CD4-positive, alpha-beta T cell treated with Interferon gamma for 1 hour (primary cell): ENCODE measurements at places on chromosomes 13 and 19.

DNA sequence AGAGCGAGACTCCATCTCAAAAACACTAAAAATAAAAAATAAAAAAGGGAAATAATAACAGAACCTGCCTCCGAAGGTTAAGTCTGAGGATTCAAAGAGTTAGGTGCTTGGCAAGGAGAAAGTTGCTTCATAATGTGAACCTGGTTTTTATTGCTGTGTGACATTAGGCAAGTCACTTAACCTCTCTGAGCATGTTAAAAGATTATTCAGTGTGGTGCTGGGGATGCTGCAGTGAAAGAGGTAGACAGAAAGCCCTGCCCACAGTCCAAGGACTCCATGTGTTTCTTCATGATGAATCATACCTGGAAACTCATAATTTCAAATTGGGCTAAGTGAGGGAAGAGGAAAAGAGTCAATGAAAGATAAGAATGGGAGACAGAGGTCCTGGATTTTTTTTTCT lies 2.4 kb downstream of the IL27RA start:
- no peak for DNase-seq

- no peak for DNase-seq
Observed at GRCh38 chr13:79423801-79424642, 18.0 kb upstream of the RBM26 start.

- DNase-seq: no peak
Observed at GRCh38 chr13:45554604-45555109, 60.9 kb downstream of the ERICH6B start.

- DNase-seq: no peak
Observed at GRCh38 chr13:105997581-105998550, 537.6 kb downstream of the EFNB2 start.

GRCh38 chr13:48559638-48560320 lies 26.9 kb upstream of the RCBTB2 start:
- DNase-seq: no peak

DNA sequence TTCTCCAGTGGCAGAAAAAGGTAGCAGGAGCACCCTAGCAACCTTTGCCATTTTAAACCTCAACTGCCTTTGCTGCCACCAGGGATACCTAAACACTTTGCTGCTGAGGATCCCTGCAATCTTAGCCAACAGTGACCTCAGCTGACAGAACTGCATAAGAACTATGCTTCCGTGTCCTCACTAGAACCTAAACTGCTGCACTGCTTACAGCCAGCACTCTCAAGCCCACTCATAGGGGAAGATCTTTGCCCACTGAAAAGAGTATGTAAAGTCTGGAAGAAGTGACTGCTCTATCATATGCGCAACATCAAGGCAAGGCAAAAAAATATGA lies 270.0 kb upstream of the PCDH20 start:
- DNase-seq: no peak

DNA sequence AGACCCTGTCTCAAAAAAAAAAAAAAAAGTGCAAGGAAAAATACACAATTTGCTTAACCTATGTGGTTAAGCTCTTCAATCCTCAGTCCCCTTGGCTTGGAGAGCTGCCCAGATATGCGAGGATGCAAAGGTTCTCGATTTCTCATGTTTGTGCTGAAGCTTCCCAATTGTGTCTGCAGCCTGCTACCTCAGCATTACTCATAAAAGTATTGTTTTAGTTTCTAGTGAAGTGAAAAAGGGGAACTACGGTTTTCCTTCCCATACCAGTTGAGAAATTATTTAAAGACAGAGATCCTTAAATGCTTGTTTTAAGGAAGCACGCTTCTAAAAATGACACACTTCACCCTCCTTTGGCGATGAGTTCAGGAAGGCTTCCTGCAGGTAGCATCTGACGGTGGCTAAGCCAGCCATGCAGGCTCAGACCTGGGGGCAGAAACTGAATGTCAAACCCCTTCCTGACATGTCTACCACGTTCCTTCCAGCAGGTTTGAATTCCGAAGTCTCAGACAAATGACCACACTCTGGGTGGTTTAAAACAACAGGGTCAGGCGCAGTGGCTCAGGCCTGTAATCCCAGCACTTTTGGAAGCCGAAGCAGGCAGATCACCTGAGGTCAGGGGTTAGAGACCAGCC lies 47.9 kb downstream of the RUBCNL start:
- DNase-seq: peak; percentile 45

DNA sequence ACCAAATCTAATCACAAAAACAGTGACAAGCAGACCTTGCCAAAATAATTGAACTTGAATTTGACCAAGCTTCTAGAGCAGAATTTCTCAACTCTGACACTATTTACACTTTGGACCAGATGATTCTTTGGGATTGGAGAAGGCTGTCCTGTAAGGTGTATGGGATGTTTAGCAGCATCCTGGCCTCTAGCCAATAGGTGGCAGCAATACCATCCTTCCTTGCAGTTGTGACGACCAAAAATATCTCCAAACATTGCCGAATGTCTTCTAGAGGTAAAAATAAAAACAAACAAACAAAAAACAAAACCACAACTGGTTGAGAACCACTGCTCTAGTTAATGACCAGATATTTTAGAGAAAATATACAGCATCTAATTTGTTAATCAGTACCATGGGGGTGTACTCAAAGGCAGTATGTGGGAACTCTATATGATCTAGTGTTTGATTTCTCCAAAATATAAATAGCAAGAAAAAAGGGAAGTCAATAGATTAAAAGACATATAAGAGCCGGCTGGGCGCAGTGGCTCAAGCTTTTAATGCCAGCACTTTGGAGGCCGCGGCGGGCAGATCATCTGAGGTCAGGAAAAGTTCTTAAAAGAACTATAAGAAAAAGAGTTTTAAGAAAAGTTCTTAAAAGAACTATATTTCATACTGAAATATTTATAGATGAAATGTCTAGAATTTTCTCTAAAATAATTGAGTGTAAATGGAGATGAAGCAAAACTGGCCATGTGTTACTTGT lies 60.9 kb upstream of the ZNF527 start:
- DNase-seq: peak; percentile 14

- DNase-seq: peak; percentile 65
Observed at GRCh38 chr19:34676697-34677385, at the start of gene SCGB2B2. SCGB2B2 (minus strand) TSS chr19:34677159; CDS start chr19:34594563, 82,596 bp downstream.

DNA sequence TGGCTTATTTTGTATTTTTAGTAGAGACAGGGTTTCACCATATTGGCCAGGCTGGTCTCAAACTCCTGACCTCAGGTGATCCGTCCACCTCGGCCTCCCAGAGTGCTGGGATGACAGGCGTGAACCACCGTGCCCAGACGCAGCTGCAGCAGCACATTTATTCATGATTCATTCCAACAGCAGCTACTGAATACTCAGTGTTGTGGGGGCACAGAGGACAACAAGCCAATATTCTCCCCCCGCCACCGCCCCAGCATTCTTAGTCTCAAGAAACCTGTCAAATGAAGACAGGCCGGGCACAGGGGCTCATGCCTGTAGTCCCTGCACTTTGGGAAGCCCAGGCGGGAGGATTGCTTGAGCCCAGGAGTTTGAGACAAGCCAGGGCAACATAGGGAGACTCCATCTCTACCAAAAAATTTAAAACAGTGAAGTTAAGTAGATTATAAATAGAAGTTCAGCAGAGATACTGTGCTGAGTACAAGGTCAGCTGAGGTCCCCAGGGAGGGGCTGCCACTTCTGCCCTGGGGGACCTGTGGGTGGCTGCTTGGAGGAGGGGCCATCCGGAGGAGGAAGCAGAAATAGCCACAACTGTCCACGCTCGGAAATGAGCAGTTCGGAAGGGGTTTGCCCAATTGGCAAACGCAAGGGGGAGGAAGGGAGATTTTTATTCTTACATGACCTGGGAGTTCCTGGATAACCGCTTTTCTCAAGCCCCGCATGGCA lies 4.3 kb downstream of the DOT1L start:
- DNase-seq: peak; percentile 85

- peak; percentile 83 for DNase-seq
Observed at GRCh38 chr19:41144403-41144802, 30.2 kb downstream of the CYP2F1 start.

DNA sequence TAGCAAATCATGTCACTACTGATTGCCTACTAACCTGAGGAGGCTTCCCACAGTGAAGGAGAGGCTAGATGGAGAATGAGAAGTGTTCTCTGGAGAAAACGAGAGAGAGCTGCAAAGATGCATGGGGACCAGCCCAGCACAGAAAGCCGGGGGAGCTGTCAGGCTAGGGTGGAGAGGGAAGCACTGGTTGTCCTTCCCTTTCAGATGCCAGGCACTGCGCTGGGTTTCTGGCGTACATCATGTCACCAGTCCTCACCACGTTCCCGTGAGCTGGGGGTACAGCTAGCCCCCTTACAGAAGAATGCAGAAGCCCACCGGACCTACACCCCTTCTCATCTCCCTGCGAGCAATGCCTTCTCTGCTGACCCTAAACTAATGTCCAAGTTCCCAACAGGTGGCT lies 86.0 kb downstream of the STK24 start:
- DNase-seq: no peak

- no peak for DNase-seq
Observed at GRCh38 chr13:25276748-25277147, 10.5 kb downstream of the MTMR6 start.

- DNase-seq: no peak
Observed at GRCh38 chr19:54928299-54928698, 19.0 kb downstream of the NLRP7 start.

- DNase-seq: no peak
Observed at GRCh38 chr13:100517728-100518127, 70.9 kb downstream of the GGACT start.

- DNase-seq: no peak
Observed at GRCh38 chr19:1481893-1482360, 2.9 kb upstream of the C19orf25 start.

- no peak for DNase-seq
Observed at GRCh38 chr13:106464076-106464475, 71.4 kb downstream of the EFNB2 start.

DNA sequence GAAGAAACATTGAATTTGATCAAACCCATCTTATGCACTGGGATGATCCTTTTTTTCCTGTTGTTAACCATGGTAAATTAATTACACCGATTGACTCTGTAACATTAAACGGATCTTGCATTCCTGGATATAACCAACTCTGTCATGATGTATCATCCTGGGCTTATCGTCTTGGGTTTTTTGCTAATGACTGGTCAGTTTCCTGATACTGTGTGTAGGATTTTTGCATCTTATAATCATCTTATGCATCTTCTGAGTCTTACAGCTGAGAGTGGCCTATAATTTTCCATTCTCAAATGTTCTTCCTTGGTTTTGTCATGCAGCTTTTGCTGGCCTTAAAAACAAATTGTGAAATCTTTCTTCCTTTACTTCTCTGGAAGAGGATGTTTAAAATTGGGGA lies 12.8 kb downstream of the DCUN1D2 start:
- DNase-seq: no peak

DNA sequence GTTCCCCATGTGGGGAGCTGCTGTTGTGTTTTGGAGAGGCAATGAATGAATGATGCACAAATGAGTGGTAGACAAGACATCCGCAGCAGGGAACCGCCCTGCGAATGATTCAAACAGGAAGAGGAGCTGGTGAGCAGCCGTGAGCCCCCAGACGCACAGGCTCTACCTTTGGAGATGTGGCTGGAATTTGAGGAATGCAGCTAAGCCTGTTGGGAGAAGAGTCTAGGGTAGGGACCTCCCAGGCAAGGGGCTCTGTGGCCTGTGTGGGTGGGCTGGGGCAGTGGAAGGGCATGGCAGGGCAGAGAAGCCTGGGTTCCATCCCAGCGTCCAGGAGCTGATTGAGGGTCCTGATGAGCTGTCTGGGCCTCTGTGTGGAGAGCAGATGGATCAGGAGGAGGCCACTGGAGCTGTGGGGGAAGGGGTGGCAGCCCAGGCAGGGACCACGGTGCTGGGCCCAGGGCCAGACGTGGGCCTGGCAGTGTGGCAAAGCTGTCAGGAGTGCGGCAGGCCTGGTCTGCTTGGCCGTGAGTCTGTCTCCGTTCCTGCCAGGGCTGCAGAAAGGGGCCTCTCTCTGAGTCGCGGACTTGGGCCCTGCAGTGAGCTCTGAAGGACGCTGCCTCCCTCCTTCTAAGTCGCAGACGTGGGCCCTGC lies 41.8 kb upstream of the DCUN1D2 start:
- DNase-seq: no peak

DNA sequence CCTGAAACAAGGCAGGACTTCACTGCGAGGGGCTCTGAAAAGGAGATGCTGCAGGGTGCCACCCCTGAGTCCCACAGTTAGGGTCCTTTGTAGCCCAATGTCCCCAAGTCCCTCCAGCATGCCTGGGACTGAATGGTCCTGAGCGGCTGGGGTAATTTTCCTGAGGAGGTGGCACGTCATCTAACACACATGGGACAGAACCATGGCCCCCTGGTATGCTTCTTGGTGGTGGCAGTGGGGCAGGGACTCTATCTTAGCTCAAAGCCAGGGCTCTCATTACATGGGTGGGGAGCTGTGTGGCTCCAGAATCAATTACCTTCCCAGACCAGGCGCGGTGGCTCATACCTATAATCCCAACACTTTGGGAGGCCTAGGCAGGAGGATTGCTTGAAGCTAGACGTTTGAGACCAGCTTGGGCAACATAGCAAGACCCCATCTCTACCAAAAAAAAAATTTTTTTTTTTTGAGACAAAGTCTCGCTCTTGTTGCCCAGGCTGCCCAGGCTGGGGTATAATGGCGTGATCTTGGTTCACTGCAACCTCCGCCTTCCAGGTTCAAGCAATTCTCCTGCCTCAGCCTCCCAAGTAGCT lies 7.9 kb upstream of the SLC7A9 start:
- no peak for DNase-seq

DNA sequence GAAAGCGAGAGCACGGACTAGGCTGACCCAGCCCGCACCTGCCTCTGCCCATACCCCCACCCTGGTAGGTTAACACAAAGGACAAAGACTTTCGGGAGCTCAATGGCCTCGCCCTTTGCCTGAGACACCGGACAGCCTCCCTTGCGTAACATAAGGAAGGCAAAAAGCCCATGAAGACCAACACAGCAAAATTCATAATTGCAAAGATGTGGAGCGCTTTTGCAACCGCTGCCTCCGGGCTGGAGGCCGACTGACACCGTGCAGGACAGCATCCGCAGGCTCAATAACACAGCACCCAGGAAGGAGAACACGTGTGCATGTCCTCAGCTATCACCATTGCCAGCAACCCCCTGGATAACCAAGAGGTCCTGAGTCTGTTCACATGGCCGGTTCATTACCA lies 15.4 kb downstream of the LILRA1 start:
- DNase-seq: no peak

DNA sequence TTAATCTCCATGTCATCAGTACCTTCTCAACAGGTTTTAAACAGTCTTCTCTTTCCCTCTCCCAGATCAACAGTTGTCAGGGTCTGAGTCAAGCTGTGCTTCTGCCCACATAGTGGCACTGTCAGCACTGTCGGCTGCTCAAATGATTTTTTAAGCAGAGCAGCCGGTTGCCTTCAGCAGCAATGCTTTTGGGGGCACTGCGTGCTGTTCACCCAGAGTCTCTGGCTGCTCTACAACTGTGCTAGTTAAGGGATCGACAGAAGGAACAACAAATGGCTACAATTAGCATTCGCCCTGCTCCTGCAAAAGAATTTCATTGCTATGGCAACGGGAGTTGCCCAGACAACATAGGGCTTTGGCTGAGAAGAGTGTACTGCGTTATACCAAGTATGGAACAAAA lies 412.9 kb downstream of the DIAPH3 start:
- no peak for DNase-seq

- no peak for DNase-seq
Observed at GRCh38 chr13:97367016-97367822, 66.8 kb upstream of the RAP2A start.

GRCh38 chr19:35518313-35518712 lies 4.9 kb upstream of the DMKN start:
- no peak for DNase-seq
